Large intestine (tissue), 12 donors: ENCODE measurements at places on chromosomes 6 and 20. TPM values are rescaled to one million over a fixed set of nuclear protein-coding genes. Genes with fewer than 3 reads are reported as not detected.

DNA sequence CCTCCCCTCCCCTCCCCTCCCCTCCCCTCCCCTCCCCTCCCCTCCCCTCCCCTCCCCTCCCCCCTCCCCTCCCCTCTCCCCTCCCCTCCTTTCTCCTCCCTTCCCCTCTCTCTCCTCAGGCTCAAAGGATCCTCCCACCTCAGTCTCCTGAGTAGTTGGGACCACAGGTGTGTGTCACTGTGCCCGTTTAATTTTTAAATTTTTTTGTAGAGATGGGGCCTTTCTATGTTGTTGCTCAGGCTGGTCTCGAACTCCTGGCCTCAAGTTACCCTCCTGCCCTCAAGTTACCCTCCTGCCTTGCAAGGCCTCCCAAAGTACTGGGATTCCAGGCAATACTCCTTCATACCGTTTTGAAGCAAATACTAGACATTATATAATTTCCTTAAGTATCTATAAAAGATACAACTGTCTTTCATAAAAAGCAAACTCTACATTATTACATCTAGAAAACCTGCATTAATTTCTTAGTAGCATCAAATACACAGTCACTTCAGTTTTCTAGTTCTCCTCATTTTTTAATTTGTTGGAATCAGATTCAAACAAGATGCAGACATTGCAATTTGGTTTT lies 39.8 kb downstream of the NCOA3 start:
- DNase-seq = no peak

DNA sequence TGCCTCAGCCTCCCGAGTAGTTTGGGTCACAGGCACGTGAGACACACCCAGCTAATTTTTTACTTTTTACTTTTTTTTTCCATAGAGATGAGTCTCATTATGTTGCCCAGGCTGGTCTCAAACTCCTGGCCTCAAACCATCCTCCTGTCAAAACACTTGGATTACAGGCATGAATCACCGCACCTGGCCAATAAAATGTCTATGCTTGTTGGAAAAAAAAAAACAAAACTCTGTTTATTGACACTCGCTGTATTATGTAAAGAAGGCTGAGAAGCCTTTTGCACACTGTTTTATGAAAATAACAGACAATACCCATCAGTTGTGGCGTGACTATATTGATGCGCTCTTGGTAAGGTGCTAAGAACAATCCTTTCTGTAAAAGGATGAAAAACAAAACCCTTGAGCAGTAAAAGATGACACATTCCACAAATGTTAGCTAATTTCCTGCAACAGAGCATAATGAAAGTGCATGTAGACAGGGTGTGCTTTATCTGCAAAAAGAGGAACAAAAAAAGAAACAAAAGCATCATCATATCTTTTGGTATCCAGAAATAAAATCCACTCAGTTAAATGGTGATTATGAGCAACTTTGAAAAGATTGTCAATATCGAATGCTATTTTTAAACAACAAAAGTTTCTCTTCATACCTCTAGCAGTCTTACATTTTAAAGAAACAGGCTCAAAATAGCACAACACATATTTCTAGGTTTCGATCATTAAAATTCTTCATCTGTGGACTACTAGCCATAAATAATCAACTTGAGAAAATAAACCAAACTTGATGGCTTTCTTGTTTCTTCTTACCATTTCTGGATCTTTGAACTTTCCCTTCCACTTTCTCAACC lies 108.3 kb upstream of the PHACTR1 start:
- no peak for DNase-seq

DNA sequence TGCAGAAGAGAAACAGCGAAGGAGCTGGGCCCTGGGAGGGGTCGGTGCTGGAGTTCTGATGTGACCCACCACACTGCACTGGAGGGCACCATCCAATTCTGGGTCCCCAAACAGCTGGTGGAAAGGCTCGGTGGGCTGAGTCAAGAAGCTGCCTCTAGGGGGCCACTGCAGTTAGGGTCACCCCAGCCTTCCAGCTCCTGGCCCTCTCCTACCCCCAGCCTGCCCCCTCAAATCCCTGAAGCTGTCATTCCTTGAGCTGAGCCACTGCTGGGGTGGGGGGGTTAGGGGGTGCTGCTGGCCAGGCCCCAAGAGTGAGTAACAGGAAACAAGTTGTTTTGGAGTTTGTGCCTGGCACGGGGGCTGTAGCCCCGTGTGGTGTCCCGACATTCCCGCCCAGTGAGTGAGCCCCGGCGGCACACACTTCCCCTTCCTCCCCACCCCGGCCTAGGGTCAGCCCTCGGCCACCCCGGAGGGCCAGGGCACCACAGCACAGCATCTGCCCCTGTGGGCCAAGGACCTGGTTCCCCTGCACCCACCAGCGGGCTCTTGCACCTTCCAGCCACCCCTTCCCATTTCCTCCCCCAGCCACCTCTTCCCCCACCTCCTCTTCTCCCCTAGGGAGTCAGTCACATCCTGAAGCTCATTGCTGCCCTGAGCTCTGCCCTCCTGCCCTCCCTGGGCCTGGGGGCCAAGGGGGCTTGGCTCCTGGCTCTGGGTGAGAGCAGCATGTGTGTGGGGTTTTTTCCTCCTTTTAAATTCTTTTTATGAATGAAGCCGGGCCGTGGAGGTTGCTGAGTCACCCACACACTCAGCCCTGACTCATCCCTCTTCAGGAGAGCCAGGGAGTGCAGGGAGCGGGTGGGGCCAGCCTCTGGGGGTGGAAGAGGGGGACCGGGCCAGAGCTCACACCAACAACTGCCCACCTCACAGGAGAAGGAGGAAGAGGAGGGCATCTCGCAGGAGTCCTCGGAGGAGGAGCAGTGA lies 4.6 kb downstream of the SMIM29 start:
- no peak for DNase-seq

DNA sequence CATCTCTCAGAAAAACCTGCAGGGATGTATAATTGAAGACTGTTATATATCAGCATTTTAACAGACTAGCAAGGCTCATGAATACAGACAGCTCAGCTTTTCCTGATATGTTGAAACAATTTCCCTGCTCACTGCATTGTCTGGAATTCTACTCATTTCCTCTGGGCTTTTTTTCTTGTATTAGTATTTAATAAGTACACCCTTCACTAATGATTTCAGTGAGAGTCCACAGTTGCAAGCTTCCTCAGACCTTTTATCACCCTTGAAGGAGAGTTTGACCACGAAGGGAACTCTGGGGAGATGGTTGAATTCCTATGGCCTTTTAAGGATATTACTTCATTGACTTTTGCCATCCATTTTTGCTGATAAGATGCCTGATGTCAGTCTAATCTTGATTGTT lies 248.7 kb downstream of the ADGB start:
- DNase-seq = no peak

- no peak for DNase-seq
Observed at GRCh38 chr20:37898233-37899104, 4.5 kb upstream of the VSTM2L start.

DNA sequence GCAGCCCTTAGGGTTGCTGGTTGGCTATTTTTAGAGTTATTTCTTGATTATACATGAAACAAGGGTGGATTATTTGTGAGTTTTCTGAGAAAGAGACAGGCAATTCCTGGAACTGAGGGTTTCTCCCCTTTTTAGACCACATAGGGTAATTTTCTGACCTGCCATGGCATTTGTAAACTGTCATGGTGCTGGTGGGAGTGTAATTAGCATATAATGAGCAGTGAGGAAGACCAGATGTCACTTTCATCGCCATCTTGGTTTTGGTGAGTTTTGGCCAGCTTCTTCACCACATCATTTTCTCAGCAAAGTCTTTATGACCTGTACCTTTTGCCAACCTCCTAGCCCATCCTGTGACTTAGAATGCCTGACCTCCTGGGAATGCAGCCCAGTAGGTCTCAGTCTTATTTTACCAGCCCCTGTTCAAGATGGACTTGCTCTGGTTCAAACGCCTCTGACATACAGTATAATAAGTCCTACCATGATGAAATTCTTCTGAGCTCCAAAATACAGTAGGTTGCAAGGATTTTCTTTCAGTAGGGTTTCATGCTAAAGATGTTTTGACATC lies 117.1 kb downstream of the ISM1 start:
- DNase-seq = no peak

GRCh38 chr20:35248641-35249475 lies 22.4 kb downstream of the MMP24 start:
- DNase-seq = no peak

DNA sequence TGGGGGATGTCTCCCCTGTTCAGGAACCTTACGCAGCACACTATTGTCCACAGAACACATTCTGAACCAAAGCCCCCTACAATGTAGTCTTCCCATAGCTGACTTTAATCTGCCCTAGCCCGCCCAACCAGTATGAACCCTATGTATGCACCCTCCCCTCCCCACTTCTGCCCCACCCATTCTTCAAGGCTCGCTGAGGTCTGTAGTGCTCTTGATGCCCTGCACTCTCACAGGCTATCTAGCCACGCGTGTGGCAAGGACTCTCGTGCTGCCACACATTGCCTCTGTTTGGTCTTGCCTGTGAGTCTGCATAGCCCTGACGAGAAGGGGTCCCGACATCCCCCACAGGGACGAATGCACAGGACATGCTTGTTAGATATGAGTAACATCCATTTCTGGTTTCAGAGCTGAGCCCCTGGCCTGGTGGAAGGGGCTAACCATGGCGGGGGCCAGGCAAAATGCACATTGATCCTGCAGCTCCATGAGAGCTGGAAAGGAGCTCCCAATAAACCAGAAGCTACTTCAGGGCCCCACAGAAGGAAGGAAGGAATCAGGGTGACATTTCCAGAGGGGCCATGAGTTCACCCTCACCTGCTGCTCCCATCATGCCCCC lies 22.6 kb downstream of the MOCS1 start:
- DNase-seq = no peak

DNA sequence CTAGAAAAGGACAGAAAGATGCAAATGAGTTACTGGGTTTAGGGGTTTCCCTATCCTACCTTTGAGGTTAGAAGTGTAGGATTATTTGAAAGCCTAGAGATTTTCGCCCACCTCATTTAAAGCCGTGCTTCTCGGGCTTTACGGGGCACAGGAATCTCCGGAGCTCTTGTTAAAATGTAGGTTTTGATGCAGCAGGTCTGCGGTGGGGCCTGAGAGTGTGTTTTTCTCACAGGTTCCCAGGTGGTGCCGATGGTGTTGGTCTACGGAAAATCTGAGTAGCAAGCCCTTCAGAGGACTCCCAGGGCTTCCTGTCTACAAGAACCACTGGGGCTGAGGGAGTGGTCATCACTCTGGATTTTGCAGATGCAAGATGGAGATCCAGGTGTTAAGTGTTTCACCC lies 47.5 kb downstream of the TRAM2 start:
- no peak for DNase-seq

- peak; percentile 81 for DNase-seq
Observed at GRCh38 chr6:26022132-26022472, 59.5 kb downstream of the TRIM38 start.

GRCh38 chr6:112253498-112253840 lies 898 bp downstream of the LAMA4 start:
- DNase-seq = no peak

Gene SMLR1
- 48.7 TPM for polyA plus RNA-seq

Gene GNAS-AS1
- 0.40 TPM for polyA plus RNA-seq

Gene PLA2G7
- polyA plus RNA-seq = 1.1 TPM

Gene PGC
- polyA plus RNA-seq = 0.16 TPM

Gene TSPO2
- 2.3 TPM for polyA plus RNA-seq

Gene AKAP12
- polyA plus RNA-seq = 62.7 TPM

Gene AVP
- polyA plus RNA-seq = 0.49 TPM

Gene BANF2
- polyA plus RNA-seq = not detected

Gene NUP43
- 27.2 TPM for polyA plus RNA-seq

Gene CENPW
- polyA plus RNA-seq = 13.9 TPM

Gene DSP
- 153 TPM for polyA plus RNA-seq

Gene EDN1
- polyA plus RNA-seq = 36.4 TPM

Gene PGBD1
- polyA plus RNA-seq = 5.0 TPM

Gene MACROD2
- polyA plus RNA-seq = 5.4 TPM

Gene VSX1
- polyA plus RNA-seq = 0.03 TPM

Gene SHLD1
- polyA plus RNA-seq = 14.6 TPM
